ENCODE measurements at places on chromosomes 7 and 10.

GRCh38 chr7:26657686-26658388 is 206.6 kb downstream of the SKAP2 start:
- no peaks in the 10 kb centered on the region for H3K4me1 ChIP-seq
- peaks cover 8% of the 10 kb centered on the region for H3K27me3 ChIP-seq
- no peak overlapping the region for H3K4me3 ChIP-seq

DNA sequence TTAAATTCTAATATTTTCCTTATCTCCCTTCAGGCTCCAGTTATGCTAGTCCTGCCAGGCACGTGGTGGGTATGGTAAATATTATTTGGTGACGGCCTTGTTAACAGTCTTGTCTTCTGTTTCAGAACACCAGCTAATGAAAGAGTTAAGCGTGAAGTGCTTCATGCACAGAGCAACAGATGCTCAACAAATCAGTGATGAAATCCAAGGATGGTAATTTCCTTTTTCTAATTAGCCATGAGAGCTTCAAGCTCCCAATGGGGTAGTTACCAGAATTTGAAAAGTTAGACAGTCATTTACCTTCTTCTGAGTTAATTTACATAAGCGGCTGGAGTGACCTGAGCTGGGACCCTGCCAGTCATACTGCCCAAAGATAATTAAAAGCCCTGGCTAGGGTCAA is 1.9 kb upstream of the OTUD1 start:
- DNase-seq: no peak
- H3K27ac ChIP-seq: no peak overlapping the region
- no peak overlapping the region for H3K4me3 ChIP-seq
- no peaks in the 10 kb centered on the region for H3K27me3 ChIP-seq

DNA sequence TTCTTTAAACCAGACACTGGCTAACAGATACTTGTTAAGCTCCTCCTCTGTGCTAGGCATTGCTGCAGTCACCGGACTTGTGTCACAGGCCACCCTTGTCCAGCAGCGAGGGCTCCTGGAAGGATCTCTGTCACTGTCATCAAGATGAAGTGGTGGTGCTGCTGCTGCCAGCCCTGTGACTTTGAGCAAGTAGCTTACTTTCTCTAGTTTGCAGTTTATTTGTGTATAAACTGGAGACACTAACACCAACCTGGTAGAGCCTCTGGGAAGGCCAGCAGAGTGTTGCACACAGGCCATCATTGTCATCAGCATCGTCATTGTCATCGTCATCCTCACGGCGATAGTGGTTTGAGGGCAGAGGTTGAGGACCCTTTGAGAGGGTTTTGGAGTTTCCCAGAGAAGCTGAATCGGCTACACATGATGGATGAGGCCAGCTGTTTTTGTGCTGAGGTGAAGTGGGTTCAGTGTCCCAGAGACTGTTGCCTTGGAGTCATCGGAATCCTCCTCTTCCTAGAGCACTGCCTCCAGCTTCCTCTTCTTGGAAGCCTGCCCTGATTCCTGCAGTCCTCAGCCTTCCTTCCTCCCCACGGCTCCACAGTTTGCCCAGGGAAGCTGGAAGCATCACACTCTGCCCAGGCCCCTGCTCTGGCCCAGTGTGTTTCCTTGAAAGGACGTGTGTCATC is 128.4 kb downstream of the GRK5 start:
- H3K27me3 ChIP-seq: no peaks in the 10 kb centered on the region
- no peak overlapping the region for H3K4me3 ChIP-seq
- H3K4me1 ChIP-seq: peaks cover 8% of the 10 kb centered on the region
- H3K36me3 ChIP-seq: peaks cover 5% of the 10 kb centered on the region

GRCh38 chr7:73912223-73912622 is 51.3 kb downstream of the TMEM270 start:
- no peak overlapping the region for H3K27ac ChIP-seq
- no peak for DNase-seq
- H3K4me1 ChIP-seq: no peaks in the 10 kb centered on the region
- H3K4me3 ChIP-seq: no peak overlapping the region
- H3K36me3 ChIP-seq: no peaks in the 10 kb centered on the region

DNA sequence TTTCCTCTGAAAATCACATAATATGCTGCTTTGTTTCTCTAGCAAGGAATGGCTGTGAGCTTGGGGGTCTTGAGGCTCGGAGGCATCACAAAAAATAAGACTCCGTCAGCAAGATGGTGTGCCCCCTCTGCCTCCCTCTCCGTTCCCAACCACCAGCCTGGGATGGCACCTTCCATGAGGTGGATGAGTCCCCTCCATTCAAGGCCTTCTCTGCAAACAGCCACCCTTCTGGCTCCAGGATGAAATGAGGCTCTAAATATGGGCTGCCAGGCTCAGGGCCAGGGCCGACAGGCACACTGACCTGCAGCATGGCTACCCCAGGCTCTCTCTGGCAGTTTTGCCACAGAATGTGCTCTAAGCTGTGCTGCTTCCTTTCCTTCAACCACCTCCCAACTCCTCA is 521.5 kb downstream of the PTPRN2 start:
- DNase-seq: no peak
- H3K36me3 ChIP-seq: no peaks in the 10 kb centered on the region
- H3K27ac ChIP-seq: no peak overlapping the region
- H3K27me3 ChIP-seq: no peaks in the 10 kb centered on the region
- no peaks in the 10 kb centered on the region for H3K4me1 ChIP-seq

GRCh38 chr7:150959739-150960734 is 18.1 kb downstream of the KCNH2 start:
- H3K36me3 ChIP-seq: no peaks in the 10 kb centered on the region
- no peak overlapping the region for H3K27ac ChIP-seq
- DNase-seq: no peak
- peaks cover 74% of the 10 kb centered on the region for H3K27me3 ChIP-seq

GRCh38 chr10:86056672-86057071 is 309.9 kb downstream of the GRID1 start:
- H3K4me1 ChIP-seq: no peaks in the 10 kb centered on the region
- no peaks in the 10 kb centered on the region for H3K36me3 ChIP-seq
- no peak overlapping the region for H3K4me3 ChIP-seq
- H3K27ac ChIP-seq: no peak overlapping the region
- peaks cover 11% of the 10 kb centered on the region for H3K27me3 ChIP-seq
- no peak for DNase-seq
